ENCODE measurements at places on chromosomes 12 and 14. TPM values are rescaled to one million over a fixed set of nuclear protein-coding genes. Genes with fewer than 3 reads are reported as not detected.

The MYF5 gene
- total RNA-seq: 48.5 TPM

The INHBC gene
- not detected for total RNA-seq

The C14orf93 gene
- 13.5 TPM for total RNA-seq

The FOXG1 gene
- total RNA-seq: 0.10 TPM

The FGF6 gene
- 50.7 TPM for total RNA-seq
